Stimulated activated CD4-positive, alpha-beta T cell treated with anti-CD3 and anti-CD28 coated beads, Interleukin-4, amount 100 ng/mL, for 1 hour (primary cell): ENCODE measurements at places on chromosomes 5 and 9.
A peak's percentile ranks its signal among the peaks of the same experiment; 100 is the strongest.

DNA sequence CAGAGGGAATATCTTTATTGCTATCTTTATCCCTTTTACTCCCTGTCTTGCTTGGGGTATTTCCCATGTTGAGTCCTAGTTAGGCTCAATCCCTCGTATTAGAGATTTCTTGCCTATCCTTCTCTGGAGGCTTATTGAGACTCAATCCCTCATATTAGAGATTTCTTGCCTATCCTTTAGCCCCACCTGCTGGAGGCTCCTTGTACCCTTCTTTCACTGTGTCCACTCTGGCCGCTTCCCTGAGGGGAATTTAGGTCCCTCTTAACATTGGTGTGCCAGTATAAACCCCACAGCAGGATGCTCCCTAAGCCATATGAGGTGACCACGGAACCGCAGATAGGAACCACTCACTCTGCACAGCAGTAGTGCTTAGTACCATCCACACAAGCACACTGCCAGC, 110.7 kb upstream of the MAMDC2 start:
- no peak for DNase-seq

DNA sequence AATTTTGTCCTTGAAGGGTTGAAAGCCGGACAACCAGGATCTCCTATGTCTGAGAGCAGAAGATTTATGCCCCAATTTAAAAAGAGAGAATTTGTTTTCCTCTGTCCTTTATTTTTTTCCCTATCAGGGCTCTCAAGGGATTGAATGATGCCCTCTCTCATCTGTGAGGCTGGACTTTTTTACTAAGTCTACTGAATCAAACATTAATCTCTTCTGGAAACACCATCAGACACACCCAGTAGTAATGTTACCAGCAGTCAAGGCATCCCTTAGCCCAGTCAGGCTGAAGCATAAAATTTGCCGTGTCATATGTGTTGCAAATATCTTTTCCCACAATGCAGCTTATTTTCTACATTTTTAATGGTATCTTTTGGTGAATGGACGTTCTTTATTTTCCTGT, 1497.9 kb downstream of the MAT2B start:
- DNase-seq, result no peak

- peak; percentile 29 for DNase-seq
These were observed 48.9 kb downstream of the CXXC5 start for GRCh38 chr5:139696894-139697658.

DNA sequence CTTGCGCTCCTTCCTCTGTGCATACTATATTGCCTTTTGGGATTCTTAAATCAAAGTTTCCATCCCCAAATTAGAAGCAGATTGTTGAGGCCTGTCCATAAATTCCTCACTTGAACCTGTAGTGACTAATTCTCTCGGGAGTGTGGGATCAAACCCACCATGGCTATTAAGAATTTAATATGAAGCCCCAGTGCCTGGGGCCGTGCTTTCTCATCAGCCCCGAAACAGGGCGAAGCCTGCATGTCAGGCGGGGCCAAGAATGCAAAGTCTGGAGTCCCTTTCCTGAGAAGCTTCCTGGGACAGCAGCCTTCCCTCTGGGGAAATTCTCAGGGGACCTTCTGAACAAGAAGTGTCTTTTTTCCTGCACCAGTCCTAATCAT, 29.3 kb upstream of the FAT2 start:
- DNase-seq, result no peak

DNA sequence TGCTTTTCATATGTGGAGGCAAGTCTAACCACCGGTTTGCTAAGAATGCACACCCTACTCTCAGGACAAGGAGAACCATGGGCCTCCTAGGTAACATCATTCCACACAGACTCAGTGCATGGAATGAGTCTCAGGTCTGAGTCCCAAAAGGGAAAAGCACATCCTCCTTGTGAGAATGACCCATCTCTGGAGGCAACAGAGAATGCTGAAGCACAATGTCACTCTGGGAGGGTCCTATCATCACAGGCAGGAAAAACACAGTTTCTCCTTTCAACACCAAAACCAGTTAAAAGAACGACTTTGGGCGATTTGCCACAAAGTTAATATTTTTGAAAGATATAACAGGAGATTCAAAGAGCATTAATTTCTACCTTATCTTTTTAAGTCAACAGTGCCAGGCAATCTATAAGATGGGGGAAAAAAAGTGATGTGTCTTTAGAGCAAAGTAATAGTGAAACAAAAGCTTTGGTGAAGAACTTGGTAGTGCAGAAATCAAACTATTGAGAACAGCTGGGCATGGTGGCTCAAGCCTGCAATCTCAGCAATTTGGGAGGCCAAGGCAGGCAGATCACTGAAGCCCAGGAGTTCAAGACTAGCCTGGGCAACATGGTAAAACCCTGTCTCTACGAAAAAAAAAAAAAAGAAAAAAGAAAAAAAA, 97.3 kb downstream of the OXCT1 start:
- no peak for DNase-seq

GRCh38 chr5:40672425-40672824, 7.3 kb upstream of the PTGER4 start:
- no peak for DNase-seq
